ENCODE measurements at places on chromosomes 6 and 20. TPM values are rescaled to one million over a fixed set of nuclear protein-coding genes. Genes with fewer than 3 reads are reported as not detected.

The IYD gene
- total RNA-seq, result not detected

The SNAP25 gene
- total RNA-seq, result 4.3 TPM

The SLC44A4 gene
- total RNA-seq, result not detected

The OR2B6 gene
- not detected for total RNA-seq

The CUTA gene
- 249 TPM for total RNA-seq

The PRICKLE4 gene
- total RNA-seq, result not detected

The TIAM2 gene
- total RNA-seq, result 8.1 TPM

The ANGPT4 gene
- not detected for total RNA-seq

The PLA2G7 gene
- not detected for total RNA-seq

The SPINT4 gene
- not detected for total RNA-seq

The SRMS gene
- total RNA-seq, result not detected

The NNAT gene
- 4.6 TPM for total RNA-seq

The SLC16A10 gene
- total RNA-seq, result not detected

The PNPLA1 gene
- total RNA-seq, result not detected

The MCCD1 gene
- total RNA-seq, result not detected

The BTBD9 gene
- total RNA-seq, result 3.5 TPM

The PM20D2 gene
- 6.6 TPM for total RNA-seq

The SCRT2 gene
- not detected for total RNA-seq

The DIDO1 gene
- total RNA-seq, result 30.8 TPM

The MYCT1 gene
- not detected for total RNA-seq

The MROH8 gene
- total RNA-seq, result under 0.01 TPM

The C6orf58 gene
- total RNA-seq, result not detected

The C2 gene
- total RNA-seq, result 2.0 TPM

The TGM3 gene
- not detected for total RNA-seq

The C6orf163 gene
- 0.35 TPM for total RNA-seq

The CSNK2B gene
- total RNA-seq, result 300 TPM

The SASH1 gene
- 11.3 TPM for total RNA-seq

The TMEM170B gene
- 0.35 TPM for total RNA-seq

The TMEM217 gene
- total RNA-seq, result 2.0 TPM

The DOK5 gene
- total RNA-seq, result 0.29 TPM

The SNX21 gene
- 73.5 TPM for total RNA-seq

The TPD52L1 gene
- total RNA-seq, result 0.29 TPM

The BEND6 gene
- 4.3 TPM for total RNA-seq

The C4A gene
- 5.0 TPM for total RNA-seq

The LATS1 gene
- total RNA-seq, result 14.9 TPM

The TFAP2D gene
- total RNA-seq, result not detected

The OR14J1 gene
- total RNA-seq, result not detected

The RBM24 gene
- total RNA-seq, result 5.5 TPM

The ABHD16B gene
- total RNA-seq, result not detected

The RGS17 gene
- total RNA-seq, result 13.8 TPM

The GRIK2 gene
- not detected for total RNA-seq

The NKX2-4 gene
- not detected for total RNA-seq

The POM121L2 gene
- total RNA-seq, result not detected

The TREM2 gene
- not detected for total RNA-seq

The BMP6 gene
- 1.1 TPM for total RNA-seq

The KIAA1755 gene
- 2.8 TPM for total RNA-seq

The VGLL2 gene
- not detected for total RNA-seq

The SNPH gene
- 20.0 TPM for total RNA-seq

The FAM83C gene
- not detected for total RNA-seq
